Activated CD8-positive, alpha-beta memory T cell treated with anti-CD3 and anti-CD28 coated beads for 48 hours (primary cell): ENCODE measurements at places on chromosomes 3 and 15.

DNA sequence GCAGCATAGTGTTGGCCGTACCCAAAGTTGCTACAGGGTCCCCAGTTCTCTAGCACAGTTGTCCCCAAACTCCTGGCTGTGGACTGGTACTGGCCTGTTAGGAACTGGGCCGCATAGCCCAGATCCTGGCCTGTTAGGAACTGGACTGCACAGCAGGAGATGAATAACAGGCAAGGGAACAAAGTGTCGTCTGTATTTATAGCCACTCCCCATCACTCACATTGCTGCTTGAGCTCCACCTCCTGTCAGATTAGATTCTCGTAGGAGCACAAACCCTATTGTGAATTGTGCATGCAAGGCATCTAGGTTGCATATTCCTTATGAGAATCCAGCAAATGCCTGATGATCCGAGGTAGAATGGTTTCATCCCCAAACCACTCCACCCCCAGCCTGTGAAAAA is 604.0 kb upstream of the LMCD1 start:
- no peak for DNase-seq

DNA sequence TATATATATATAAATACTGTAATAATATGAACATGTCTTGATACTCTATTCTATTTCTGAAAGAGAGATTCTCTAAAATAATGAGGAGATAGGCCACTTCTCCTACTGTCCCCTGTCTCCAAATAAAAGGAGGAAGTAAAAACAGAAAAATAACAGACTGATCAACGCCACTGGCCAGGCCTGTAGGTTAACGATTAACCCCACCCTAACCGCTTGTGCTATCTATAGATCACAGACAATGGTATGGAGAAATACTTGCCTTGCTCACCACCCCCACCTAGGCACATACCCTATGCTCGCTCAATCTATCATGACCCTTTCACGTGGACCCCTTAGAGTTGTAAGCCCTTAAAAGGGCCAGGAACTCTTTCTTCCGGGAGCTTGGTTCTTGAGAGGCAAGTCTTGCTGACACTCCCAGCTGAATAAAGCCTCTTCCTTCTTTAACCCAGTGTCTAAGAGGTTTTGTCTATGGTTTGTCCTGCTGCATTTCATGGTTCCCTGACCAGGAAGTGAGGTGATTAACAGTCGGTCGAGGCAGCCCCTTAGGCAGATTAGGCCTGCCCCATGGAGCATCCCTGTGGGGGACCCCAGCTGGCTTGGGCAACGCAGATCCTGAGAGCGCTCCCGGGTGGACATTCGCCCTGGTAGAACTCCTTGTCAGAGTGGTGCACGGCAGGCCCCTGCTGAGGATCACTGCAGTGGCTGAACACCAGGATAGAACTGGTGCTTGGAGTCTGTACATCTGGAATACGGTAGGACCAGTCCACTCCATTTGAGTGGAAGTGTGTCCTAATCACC is 521.8 kb upstream of the CNTN3 start:
- no peak for DNase-seq

DNA sequence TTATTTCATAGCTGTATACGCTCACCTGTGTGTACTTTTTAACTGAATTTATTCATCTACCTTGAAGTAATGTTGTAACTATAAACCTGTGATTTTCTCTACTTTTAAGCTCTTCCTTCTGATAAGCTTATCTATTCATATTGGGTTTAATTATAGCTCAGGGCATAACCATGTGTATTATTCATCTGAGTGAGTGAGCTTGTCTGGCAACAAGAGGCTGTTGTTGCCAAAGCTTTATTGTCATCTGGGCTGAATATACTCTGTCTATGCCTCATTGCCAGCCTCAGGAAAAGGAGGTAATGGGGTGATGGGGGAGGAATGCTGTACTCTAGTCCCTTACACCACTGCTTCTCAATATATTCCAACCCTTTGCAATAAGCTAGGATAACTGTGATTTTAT is 292.4 kb downstream of the UBE2E2 start:
- DNase-seq, result no peak

GRCh38 chr3:65723985-65724384 is 314.7 kb downstream of the MAGI1 start:
- DNase-seq, result no peak
